Thyroid gland (tissue), 4 donors: ENCODE measurements at places on chromosomes 7 and 10. TPM values are rescaled to one million over a fixed set of nuclear protein-coding genes. Genes with fewer than 3 reads are reported as not detected.

The SDK1 gene
- 1.3 TPM for total RNA-seq

The RADIL gene
- 7.0 TPM for total RNA-seq

The ANKRD1 gene
- not detected for total RNA-seq

The CALHM3 gene
- total RNA-seq, result not detected

The ITPRID1 gene
- not detected for total RNA-seq

The MBL2 gene
- total RNA-seq, result not detected

The EVX1 gene
- not detected for total RNA-seq

The OAT gene
- 111 TPM for total RNA-seq

The MACC1 gene
- total RNA-seq, result 2.6 TPM

The LHPP gene
- 69.9 TPM for total RNA-seq

The TRIM50 gene
- total RNA-seq, result 1.5 TPM

The HMX3 gene
- not detected for total RNA-seq

The MINDY4 gene
- total RNA-seq, result 28.7 TPM

The SPDYE9 gene
- total RNA-seq, result not detected

The TRPV5 gene
- total RNA-seq, result not detected

The GALNT17 gene
- 35.5 TPM for total RNA-seq

The PRKAR2B gene
- total RNA-seq, result 5.1 TPM

The XRCC2 gene
- total RNA-seq, result 1.6 TPM

The OR2A7 gene
- 16.8 TPM for total RNA-seq

The CC2D2B gene
- 1.2 TPM for total RNA-seq

The GRID2IP gene
- 0.34 TPM for total RNA-seq

The POMZP3 gene
- 2.7 TPM for total RNA-seq

The TPK1 gene
- total RNA-seq, result 10.4 TPM

The DPYSL4 gene
- 0.96 TPM for total RNA-seq

The OR13A1 gene
- not detected for total RNA-seq

The NPC1L1 gene
- not detected for total RNA-seq

The ATAD1 gene
- total RNA-seq, result 46.0 TPM

The C7orf57 gene
- total RNA-seq, result not detected

The KIAA1217 gene
- 80.1 TPM for total RNA-seq

The CFAP46 gene
- 12.7 TPM for total RNA-seq
